D341Med (cell line): ENCODE measurements at places on chromosomes 6 and 20.

DNA sequence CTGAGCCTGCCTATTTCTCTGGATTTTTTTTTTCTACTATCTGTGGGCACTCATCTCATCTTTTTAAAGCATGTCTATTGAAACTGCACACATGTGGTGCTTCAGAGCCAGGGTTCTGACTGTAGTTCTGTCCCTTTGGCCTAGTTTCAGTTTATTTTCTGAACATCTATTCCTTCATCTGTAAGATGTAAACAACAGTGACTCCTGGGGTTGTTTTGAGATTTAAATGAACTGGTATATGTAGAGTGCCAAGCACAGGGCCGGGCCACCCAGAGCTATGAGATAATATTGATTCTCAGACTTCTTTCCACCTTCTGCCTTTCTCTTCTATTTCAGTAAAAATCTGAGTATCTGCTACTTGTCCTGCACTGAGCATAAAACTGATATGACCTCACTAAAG, 185.1 kb downstream of the CARMIL1 start:
- DNase-seq, result no peak

GRCh38 chr6:7865781-7866180, 44.8 kb downstream of the TXNDC5 start:
- no peak for DNase-seq

- DNase-seq, result no peak
Observed at GRCh38 chr6:27922949-27923348, 10.8 kb upstream of the OR2B2 start.

DNA sequence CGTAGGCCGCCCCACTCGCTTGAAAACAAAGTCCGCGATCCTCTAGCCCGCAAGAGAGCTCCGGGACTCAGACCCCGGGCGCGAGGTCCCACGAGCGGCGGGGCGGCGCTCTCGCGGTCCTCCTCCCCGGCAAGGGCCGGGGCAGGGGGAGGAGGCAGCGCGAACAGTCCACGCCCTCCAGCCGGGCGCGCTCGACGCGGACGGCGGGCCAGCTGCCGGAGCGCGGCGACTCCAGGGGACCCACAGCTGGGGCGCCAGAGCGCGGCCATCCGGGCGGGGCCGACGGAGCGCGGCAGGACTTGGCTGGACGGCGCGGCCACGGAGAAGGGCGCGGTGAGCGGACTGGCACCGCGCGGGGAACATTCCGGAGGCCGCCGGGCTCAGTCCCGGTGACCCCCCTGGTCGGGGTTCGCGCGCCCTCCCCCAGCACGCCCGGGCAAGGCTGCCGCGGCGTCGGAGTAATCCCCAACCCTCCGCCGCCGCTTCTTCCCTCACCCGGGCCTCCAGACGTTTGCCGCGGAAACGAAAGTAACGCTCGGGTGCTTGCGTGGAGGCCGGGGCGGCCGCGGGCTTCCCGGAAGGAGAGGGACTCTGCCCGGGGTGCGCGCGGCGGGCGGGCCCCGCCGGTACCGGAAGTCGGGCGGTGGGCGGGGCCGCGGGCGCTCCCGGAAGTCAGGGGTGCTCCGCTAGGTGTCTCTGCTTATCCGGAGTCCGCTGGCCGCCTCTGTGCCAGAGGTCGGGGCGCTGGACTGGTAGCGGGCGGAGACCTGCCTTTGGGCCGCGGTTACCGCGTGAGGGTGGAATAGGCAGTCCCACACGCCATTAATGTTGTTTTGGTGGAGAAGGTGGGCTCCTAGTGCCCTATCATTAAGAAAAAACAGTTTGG, at the start of gene RIPK1:
RIPK1 (plus strand) TSS at position 166 of the 886 bp plus-strand sequence. CDS start 8,330 bp downstream, outside the sequence.
- peak; percentile 99 for DNase-seq

GRCh38 chr6:124470803-124471202, 491.4 kb upstream of the RNF217 start:
- DNase-seq, result no peak

GRCh38 chr6:148497257-148497656, 154.6 kb downstream of the SASH1 start:
- no peak for DNase-seq
